ENCODE measurements at places on chromosomes 11 and 22.
A peak's percentile ranks its signal among the peaks of the same experiment; 100 is the strongest.

DNA sequence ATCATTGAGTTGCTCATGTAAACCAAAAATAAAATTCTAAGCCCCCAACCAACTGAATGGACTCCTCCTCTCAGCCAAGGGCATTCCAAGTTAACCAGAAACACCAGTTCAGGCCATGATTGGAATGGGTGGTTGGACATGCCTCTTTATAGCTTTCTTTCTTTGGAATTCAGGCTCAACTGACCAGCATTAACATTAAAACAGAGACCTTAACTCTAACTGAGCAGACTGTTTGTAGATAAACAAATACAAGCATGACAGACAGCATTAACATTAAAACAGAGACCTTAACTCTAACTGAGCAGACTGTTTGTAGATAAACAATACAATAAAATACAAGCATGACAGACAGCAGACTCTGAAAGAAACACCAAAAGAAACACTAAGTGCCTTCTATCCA, 278.2 kb downstream of the DLG2 start:
- no peak for DNase-seq

- DNase-seq = peak; percentile 84
Measured at GRCh38 chr11:79045800-79046304, 395.0 kb downstream of the TENM4 start.

GRCh38 chr11:16191868-16192240, 164.5 kb downstream of the SOX6 start:
- peak; percentile 16 for DNase-seq

DNA sequence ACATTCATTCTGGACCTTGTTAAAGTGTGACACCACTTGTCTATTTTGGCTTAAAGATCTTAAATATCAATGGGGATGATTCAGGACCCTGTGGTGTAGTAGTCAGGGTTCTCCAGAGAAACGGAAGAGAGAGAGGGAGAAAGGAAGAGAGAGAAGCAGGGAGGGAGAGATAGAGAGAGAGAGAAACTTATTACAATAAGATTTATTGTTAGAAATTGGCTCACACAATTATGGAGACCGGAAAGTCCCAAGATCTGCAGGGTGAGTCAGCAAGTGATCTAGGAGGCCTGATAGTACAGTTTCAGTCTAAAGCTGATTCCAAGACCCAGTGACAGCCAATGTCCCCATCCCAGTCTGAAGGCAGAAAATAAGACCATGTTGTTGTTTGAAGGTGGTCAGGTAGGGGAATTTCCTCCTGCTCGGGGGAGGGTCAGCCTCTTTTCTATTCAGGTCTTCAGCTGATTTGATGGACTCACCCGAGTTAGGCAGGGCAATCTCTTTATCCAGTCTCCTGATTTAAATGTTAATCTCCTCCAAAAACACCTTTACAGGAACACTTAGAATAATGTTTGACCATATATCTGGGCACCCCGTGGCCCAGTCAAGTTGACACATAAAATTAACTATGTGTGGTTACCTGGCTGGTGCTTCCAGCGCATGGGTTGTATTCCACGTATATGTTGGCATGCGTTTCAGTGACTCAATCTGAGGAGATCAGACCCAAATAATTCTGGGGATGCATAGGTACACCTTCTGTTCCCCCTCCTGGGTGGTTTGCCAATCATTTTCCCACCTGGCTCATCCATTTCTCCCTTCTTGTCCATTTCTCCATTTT, 1350.5 kb downstream of the TBC1D22A start:
- no peak for DNase-seq

GRCh38 chr11:8127447-8127846, 41.4 kb downstream of the RIC3 start:
- no peak for DNase-seq

DNA sequence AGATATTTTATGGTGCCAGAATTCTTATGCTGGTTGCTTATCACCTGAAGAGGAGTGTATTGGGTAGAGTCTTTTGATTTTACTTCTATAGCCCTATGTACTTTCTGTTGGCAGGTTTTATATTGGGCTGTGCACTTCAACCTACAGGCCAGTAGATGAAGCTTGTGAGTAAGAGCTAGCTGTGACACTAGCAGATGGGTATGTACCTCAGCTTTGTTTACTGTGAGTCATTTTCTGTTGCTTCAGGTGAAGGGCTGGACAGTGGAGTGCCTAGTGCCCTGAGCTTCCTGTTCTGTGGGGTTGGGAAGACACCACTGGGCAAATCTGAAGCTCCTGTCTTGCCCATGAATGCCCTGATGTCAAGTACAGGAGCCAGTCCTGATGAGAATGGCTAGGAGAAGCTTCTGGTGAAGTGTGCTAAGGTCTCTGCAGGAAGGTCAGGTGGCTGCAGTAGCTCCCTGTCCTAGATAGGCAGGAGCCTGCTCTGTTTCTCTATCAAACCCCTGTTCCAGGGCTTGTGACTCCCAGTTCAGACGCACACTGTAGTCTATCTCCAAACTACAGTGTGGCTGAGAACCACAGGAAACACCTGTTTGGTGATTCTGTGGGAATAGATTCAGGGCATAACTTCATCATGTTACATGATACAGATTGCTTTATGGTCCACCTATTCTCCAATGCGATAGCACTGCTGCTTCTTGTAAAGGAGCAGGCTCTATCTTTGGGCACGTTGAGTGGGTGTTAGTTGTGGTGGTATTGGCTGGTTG, 755.7 kb downstream of the KCNA4 start:
- no peak for DNase-seq
